MV-4-11 (cell line): ENCODE measurements at places on chromosomes 7 and 10.

DNA sequence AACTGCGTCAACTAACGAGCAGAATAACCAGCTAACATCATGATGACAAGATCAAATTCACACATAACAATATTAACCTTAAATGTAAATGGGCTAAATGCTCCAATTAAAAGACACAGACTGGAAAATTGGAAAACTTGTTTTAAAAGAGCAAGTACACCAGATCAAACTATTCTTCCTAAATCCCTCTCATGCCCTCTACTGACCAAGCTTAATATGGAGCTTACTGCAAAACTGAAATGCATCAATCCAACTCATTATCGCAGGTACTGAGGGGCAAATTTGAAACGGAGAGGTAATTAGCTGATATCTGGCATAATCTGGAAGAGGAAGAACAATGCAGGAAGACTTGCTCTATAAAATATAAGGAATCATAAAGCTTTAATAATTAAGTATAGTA is 1223.8 kb downstream of the NXPH1 start:
- DNase-seq, result no peak

DNA sequence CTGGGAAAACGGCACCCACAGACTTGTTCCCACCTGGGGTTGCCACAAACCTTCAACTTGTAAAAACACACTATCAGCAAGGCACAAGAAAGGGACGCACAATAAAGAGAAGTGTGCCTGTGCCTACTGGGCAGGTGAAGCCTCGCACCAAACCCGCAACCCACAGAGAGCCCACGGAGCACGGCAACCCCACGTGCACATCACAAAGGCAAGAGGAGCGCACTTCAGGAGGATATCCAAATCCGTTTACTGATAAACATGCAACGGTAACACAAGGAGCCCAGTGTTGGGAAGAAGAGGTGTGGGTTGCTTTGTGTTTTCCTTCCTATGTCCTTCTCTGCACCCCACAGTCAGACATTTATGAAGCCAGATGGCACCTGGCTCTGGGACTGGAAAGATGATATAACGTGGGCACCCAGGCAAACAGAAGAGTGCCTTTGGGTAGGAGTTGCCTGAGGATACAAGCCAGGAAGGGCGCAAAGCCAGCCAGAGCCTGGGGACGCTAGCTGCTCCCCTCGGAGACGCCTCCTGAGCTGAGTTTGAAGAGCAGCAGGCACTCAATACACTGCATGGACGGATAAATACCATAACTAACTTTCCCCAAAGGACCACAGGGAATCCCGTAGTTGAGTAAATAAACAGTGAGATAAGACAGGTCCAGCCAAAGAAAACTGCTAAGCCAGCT is 41.6 kb downstream of the TCERG1L start:
- DNase-seq, result no peak

DNA sequence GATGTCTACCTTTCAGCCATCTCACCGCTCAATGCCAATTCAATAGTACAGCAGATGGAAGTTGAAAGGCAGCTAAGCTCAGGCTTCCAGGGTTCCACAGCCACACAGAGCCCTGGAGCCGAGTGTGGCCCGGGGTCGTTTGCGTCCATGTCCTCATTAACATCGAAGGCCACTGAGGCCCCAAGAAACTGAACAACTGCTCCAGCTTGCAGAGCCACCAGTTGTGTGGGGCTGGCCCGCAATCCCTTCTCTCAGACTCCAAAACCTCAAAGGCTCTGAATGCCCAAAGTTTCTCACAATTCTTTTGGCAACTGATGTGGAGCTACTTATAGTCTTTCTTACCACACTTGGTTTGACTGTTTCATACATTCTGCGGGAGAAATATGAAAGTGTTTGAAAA is 31.1 kb downstream of the NOD1 start:
- DNase-seq, result no peak

DNA sequence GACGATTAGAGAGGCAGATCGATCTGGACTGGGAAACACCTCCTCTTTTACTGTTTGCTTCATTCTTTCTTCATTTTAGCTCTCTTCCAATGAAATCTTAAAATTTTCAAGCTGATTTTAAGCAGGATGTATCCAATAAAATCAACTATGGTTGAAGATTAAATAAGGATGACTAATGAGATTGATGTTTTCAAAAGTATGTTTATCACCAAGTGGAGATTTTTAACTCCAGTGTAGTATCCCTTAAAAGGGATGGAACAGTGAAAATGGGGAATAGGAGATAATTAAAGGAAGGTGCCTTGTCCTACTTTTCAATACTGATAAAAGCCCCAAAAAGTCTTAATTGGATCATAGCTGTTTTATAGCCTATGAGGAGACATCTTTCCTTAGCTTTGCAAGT is 11.6 kb upstream of the LIPF start:
- no peak for DNase-seq

DNA sequence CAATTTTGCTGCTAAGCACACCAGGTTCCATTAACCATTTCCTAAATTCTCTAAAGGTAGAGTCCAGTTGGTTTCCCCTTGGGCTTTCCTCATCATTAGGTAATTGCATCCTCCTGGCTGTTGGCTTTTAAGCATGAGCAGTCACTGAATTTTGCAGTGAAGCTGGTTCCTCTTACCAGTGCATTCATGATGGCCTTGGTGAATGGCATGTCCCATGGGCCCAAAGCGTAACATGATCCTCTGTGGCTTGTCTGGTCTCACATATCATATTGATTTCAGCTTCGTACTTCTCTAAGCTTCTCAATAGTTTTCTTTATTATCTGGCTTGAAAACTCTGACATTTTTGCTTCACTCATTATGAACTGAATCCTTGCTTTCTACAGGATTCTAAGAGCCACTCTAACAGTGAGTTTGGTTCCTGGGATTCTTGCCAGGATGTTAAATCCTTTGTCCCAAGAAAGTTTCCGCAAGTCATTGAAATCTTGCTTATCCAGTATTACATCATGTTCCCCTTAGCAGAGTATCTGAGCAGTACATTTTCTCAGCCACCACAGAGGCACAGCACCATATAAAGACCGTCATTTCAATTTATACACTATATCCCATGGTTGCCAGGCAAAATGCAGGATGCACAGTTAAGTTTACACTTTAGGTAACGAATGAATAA is 134.2 kb downstream of the PTN start:
- no peak for DNase-seq

- DNase-seq, result no peak
Measured at GRCh38 chr7:91894781-91895480, 14.4 kb upstream of the MTERF1 start.

GRCh38 chr7:64626083-64626469 is 39.9 kb upstream of the ZNF107 start:
- no peak for DNase-seq

GRCh38 chr10:59905731-59906416 is 482 bp downstream of the CCDC6 start:
- DNase-seq, result no peak

DNA sequence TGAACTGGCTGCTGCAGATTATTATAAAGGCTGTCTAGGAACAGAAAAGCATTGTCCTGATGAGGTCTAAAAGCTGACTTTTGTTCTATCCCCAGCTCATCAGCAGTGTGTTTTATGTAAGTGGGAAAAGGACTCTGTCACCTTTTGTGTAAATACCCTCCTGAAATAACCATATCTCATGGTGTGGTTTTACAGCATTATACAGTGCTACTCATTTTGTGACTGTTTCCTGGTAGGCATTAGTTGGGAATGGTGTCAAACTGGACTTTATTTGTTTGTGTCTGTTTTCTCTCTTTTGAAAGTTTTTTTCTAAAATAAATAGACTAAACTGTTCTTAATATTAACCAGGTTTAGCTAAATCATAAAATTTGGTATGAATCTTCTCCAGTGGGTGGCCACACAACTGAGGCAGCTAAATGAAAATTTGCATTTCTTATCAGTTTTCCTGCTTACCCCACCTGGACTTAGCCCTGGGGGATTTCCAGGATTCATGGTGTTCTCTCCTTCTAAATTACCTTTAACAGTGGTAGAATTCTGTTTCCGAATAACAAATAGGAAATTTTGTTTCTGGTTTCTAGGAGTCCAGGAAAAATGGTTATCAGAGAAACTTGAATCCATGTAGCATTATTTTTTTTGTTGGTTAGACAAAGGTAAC is 140.9 kb downstream of the LHFPL3 start:
- no peak for DNase-seq

- DNase-seq, result no peak
Measured at GRCh38 chr10:84427903-84428650, 99.7 kb downstream of the CCSER2 start.

DNA sequence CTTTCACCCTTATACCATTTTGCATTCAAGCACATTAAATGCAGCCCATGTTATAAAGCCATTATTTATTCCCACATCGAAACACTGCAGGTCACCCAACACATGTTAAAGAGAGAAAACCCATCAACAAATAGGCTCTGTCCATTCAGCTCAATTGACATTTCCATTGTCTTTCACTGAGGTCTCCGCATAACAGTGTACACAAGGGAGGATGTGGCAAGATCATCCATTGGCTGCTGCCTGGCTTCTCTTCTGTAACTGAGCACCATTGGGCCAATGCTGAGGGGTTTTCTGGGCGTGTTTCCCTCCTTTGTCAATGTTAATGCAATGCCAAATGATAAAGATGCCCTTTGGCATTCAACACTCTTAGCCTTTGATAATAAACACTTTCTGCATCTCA is 278.1 kb upstream of the SP4 start:
- DNase-seq, result no peak

DNA sequence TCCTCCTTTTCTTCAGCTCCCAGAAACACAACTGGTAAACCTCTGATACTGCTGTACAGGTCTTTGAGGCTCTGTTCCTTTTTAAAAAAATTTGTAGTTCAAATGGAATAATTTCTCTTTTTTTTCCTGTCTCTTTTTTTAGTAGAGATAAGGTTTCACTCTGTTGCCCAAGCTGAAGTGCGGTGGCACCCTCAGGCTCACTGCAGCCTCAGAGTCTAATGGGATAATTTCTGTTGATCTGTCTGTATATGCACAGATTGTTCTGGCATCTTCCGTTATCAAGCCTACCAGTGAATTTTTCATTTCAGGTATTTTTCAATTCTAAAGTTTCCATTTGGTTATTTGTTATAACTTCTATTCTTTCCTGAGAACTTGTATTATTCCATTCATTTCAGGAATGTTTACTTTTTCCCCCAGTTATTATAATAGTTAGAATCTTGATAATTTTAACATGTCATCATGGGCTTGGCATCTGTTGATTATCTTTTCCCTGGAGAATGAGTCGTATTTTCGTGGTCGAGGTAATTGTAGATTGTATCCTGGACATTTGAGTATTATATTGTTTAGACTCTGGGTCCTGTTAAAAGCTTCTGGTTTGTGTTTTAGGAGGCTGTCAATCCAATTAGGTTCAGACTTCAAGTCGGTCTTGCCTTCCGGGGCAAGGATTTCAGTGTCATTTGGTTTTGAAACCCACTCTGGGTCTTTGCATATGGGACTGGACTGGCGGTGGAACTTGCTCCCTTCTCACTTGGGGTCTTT is 24.5 kb downstream of the CRCP start:
- no peak for DNase-seq

GRCh38 chr7:79673421-79673820 is 220.0 kb upstream of the MAGI2 start:
- DNase-seq, result no peak

- no peak for DNase-seq
Measured at GRCh38 chr7:74708569-74709275, 51.2 kb downstream of the GTF2I start.

GRCh38 chr10:113317489-113317888 is 235.4 kb upstream of the HABP2 start:
- no peak for DNase-seq

DNA sequence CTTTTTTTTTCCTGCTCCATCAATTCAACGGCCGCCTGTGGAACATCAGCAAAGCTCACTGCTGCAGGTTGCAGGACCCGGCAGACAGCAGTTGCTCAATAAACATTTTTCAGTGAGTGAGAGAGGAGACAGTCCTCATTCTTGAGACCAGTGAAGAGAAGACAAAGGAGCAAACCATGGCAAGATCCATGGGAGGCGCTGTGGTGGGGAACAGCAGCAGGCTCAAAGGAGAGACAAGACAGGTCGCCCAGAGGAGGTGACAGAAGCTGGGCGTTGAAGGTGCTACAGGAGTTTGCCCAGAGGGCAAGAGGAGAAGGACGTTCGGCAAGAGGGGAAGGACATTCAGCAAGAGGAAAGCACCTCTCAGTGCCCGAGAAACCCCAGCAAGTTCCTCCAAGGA is 74.5 kb upstream of the FGFR2 start:
- DNase-seq, result no peak

DNA sequence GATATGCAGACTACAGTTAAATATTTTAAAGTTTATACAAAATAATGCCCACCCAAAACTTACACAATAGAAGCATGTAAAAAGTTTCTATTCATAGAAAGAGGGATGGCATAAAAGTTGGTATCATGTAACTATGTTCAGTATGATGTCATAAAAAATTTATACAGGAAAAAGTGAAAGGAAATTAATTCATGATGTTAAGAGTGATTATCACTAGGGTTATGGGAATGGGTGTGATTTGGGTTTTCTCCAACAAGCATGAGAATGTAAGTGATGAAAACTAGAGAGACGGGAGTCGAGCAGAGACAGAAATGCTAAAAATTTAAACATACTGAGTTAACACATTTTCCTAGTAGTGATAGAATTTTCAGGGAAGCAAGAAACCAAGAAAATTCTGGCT is 52.7 kb downstream of the GDI2 start:
- DNase-seq, result no peak

- no peak for DNase-seq
Measured at GRCh38 chr10:110505130-110505770, 7.5 kb downstream of the DUSP5 start.

DNA sequence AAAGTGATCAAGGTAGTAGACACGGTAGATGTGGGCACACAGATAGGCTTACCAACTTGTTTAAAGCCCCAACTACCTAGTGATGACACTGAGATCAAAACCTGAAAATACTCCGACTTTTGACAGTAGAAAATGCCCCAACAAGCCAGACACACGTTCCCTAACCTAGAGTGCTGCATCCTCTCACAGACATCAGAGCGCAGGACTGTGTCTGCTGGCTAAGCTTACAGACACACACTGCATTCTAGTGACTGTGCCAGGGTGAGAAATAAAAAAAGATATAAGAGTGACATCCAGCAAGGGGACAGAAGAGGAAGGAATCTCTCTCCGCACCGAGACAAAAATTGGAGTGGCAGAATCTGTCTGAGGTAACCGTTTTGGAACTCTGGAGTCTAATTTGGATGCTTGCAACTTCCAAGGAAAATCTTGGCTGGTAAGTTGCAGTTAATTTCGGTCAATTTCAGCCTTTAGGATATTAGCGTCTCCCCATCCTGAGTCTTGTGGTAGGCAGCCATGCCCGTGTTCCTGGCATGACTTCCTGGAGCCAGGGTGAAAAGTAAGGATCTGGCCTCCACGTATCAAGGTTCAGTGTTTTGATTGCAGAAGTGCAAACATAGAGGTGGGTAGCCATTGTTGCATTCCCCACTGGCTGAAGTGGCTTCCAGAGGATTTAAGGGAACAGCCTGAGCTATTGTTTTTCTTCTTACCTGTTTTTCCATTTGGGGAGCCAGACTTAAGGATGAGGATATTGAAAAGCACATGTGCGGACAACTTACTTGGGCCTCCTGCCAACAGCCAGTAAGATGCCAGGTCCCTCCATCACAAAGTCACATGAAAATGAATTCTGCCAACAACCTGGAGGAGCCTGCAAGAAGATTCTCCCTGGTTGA is 124.1 kb downstream of the SMURF1 start:
- no peak for DNase-seq
